ENCODE measurements at places on chromosomes 12 and 14.

GRCh38 chr14:21825149-21825743, 151.6 kb upstream of the OR4E1 start:
- H3K27ac ChIP-seq, result no peak overlapping the region
- H3K27me3 ChIP-seq, result peaks cover 54% of the 10 kb centered on the region
- no peaks in the 10 kb centered on the region for H3K4me1 ChIP-seq
- no peak overlapping the region for H3K4me3 ChIP-seq
- DNase-seq, result peak; percentile 20

DNA sequence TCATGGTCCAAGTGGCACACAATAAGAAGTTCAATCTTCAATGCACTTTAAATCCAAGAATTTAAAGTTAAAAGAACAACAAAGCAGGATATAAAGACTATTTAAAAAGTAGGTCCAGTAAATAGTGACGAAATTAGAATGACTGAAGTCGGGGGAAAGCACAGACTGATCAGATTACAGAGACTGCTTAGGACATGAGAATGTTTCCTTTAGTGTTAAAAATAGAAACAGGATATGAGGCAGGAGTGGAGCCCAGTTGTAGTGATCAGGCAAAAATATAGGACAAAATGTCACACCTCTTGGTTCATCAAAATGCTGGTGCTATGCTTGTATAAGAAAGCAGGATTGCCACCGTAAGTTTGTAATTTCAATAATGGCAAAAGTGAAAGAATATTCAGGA, 52.2 kb upstream of the CD163 start:
- no peak overlapping the region for H3K4me3 ChIP-seq
- peaks cover 8% of the 10 kb centered on the region for H3K4me1 ChIP-seq
- peaks cover 5% of the 10 kb centered on the region for H3K36me3 ChIP-seq
- DNase-seq, result peak; percentile 5
- peak overlapping the region; percentile 74 for H3K27ac ChIP-seq

DNA sequence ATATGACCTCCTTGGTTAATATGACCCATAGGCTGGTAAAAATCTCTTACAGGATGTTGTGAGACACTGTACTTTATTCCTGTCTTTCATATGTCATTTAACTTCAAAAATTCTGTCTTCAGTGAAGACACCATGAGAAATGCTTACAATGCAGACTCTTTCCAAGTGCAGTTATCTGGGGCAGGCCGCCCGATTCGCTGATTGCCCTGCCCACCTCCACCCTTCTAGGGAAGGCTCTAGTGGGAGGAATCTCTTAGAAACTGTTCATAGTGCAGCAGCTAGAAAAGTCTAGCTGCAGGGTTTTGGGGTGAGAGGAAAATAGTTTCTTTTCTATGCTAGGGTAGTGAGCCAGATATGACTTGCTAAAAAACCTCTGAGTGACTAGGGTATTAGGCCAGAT, 15.0 kb upstream of the CIPC start:
- no peak overlapping the region for H3K27ac ChIP-seq
- peaks cover 4% of the 10 kb centered on the region for H3K36me3 ChIP-seq
- H3K27me3 ChIP-seq, result no peaks in the 10 kb centered on the region
- DNase-seq, result no peak

DNA sequence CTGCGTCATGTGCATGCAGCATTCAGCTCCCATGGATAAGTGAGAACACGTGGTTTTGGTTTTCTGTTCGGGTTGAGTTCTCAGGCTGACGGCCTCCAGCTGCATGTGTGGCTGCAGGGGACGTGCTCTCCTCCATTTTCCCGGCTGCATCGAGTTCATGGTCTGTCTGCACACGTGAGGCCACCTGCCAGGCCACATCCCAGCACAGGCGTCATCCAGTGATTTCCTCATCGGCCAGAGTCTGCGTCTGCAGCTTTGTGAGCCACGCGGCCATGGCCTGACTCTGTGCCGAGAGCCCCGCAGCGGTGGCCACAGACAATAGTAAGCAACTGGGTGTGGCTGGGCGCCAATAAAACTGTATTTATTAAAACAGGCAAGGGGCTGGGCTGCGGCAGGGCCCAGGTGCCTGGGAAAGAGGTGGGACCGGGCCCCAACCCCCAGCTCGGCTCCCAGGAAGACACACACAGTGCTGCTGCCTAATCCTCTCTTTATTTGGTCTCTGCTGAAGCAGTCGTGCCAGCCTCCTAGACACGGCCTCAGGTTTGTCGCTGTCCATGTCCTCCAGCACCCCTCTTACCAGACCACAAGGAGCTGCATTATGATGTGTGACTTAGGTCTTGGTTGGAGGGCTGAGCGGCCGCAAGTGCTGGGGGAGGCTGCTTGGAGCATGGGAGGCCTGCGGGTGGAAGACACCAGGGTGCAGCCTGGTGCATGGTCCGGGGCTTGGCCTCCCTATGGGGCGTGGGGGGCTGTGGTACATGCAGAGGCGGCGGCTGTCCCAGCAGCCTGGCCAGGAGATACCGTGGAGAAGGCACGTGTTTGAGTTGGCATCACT, 52.0 kb downstream of the NOC4L start:
- no peak overlapping the region for H3K4me3 ChIP-seq
- H3K36me3 ChIP-seq, result peaks cover 1% of the 10 kb centered on the region
- no peaks in the 10 kb centered on the region for H3K4me1 ChIP-seq
- peaks cover 76% of the 10 kb centered on the region for H3K27me3 ChIP-seq

GRCh38 chr14:65937079-65937959, 524.8 kb downstream of the FUT8 start:
- H3K4me1 ChIP-seq, result no peaks in the 10 kb centered on the region
- H3K27ac ChIP-seq, result no peak overlapping the region
- H3K4me3 ChIP-seq, result no peak overlapping the region
- peaks cover 25% of the 10 kb centered on the region for H3K27me3 ChIP-seq

DNA sequence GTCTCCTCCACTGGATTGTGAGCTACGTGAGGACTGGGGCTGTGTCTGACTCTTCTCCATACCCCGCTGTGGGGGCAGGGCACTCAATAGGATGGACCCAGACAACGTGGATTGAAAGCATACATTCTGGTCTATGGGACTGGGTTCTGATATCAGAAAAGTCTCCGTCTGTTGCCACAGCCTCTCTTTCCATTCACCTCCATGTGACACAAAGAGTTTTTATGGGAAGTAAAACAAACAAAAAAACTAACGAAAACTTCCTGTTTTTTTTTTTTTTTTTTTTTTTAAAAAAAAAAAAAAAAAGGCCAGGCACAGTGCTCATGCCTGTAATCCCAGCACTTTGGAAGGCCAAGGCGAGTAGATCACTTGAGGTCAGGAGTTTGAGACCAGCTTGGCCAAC, 44.7 kb downstream of the SLC8A3 start:
- peaks cover 97% of the 10 kb centered on the region for H3K27me3 ChIP-seq
- no peaks in the 10 kb centered on the region for H3K36me3 ChIP-seq
- H3K27ac ChIP-seq, result no peak overlapping the region
- no peaks in the 10 kb centered on the region for H3K4me1 ChIP-seq
- no peak overlapping the region for H3K4me3 ChIP-seq
- no peak for DNase-seq

DNA sequence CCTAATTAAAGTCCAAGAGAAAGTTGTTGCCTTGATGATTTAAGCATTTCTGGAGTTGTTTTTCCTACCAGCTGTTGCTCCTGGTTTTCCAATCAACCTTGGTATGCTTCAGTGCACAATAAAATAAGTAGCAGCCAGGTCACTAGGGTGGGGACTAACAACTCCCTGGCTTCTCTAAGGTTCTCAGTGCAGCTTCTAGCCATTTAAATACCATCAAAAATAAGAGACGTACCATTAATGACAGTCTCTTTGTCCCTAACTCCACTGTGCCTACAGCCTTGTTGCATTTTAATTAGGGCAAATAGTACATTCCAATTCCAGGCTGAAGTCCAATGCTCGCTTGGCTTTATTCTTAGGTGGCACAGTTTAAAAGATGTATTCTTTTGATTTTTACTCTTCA, 11.8 kb downstream of the STON2 start:
- no peaks in the 10 kb centered on the region for H3K4me1 ChIP-seq
- no peak overlapping the region for H3K27ac ChIP-seq
- no peaks in the 10 kb centered on the region for H3K36me3 ChIP-seq
- no peak overlapping the region for H3K4me3 ChIP-seq

DNA sequence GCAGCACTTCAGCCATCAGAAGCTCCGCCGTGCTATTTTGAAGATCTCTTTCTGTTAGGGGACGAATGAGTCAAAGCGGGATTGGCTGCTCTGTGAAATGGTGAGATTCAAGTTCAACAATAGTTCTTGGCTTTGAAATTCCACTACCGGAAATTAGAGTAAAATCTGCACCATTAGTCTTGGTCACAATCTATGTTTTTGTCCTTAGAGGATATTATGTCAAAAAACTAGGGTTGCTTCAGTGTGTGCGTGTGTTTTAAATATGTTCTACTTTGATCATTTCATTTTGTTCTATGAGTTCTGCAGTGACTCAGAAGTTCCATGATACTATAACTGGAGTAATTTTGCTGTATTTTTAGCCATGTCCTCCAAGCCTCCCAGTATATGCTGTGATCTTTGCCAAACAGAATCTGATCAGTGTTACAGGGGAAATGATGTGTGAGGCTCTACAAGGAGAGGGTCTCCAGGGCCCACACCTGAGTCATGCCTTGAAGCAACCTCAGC, 22.6 kb downstream of the GPHB5 start:
- H3K27me3 ChIP-seq, result no peaks in the 10 kb centered on the region
- no peaks in the 10 kb centered on the region for H3K4me1 ChIP-seq
- H3K36me3 ChIP-seq, result no peaks in the 10 kb centered on the region
- H3K4me3 ChIP-seq, result no peak overlapping the region
- H3K27ac ChIP-seq, result no peak overlapping the region
- DNase-seq, result no peak

DNA sequence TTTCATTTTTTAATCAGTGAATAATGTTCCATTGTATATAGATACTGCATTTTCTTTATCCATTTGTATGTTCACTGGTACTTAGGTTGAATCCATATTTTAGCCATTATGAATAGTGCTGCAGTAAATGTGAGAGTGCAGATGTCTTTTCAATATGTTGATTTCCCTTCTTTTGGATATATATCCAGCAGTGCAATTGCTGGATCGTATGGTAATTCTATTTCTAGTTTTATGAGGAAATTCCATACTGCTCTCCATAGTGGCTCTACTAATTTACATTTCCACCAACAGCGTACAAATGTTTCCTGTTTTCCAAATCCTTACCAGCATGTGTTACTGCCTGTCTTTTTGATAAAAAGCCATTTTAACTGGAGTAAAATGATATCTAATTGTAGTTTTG, 288.5 kb upstream of the GARIN2 start:
- H3K4me1 ChIP-seq, result no peaks in the 10 kb centered on the region
- H3K4me3 ChIP-seq, result no peak overlapping the region
- H3K27ac ChIP-seq, result no peak overlapping the region
- H3K36me3 ChIP-seq, result no peaks in the 10 kb centered on the region
- no peaks in the 10 kb centered on the region for H3K27me3 ChIP-seq

GRCh38 chr12:85275374-85275773, 4.6 kb upstream of the ALX1 start:
- no peak overlapping the region for H3K4me3 ChIP-seq
- peaks cover 5% of the 10 kb centered on the region for H3K36me3 ChIP-seq
- H3K27ac ChIP-seq, result no peak overlapping the region
- no peaks in the 10 kb centered on the region for H3K27me3 ChIP-seq
- H3K4me1 ChIP-seq, result no peaks in the 10 kb centered on the region

DNA sequence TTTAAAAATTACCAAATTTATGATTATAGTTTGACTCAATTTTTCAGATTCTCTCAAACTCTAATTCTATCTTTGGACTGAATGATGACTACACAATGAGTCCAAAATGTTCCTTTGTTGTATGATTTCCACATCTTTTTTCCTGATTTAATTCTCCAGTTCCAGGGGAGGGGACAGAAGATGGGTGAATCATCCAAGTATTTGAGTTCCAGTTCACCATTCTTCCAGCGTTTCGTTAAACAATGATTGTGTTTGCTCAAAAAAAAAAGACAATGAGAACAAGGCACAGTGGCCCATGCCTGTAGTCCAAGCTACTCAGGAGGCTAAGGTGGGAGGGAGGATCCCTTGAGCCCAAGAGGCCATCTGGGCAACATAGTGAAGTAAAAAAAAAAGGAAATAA, 23.8 kb downstream of the BAZ1A start:
- H3K27ac ChIP-seq, result no peak overlapping the region
- peaks cover 7% of the 10 kb centered on the region for H3K36me3 ChIP-seq

- H3K4me1 ChIP-seq, result peaks cover 15% of the 10 kb centered on the region
- no peak overlapping the region for H3K4me3 ChIP-seq
- H3K27me3 ChIP-seq, result no peaks in the 10 kb centered on the region
- no peak overlapping the region for H3K27ac ChIP-seq
- H3K36me3 ChIP-seq, result peaks cover 26% of the 10 kb centered on the region
Measured at GRCh38 chr12:56546680-56547079, 25.1 kb downstream of the RBMS2 start.

DNA sequence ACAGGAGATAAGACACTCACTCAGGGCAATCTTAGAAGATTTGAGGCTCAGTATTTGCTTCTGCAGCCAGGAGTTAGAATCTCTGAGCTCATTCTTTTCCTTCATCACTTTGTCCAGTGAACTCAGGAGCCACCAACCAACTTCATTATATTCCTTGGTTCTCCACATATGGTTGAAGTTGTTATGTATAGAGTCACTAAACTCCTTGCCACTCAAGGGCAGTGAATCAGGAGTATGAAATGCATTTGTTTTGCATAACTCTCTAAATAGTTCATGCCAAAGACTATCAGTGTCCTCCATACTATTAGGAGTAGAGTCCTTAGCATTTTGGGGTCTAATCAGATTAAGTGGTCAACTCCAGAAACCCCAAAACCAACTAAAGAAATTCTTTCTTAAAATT, 150.6 kb downstream of the CCDC59 start:
- DNase-seq, result no peak
- no peak overlapping the region for H3K27ac ChIP-seq
- H3K4me1 ChIP-seq, result peaks cover 8% of the 10 kb centered on the region
- no peak overlapping the region for H3K4me3 ChIP-seq
- H3K27me3 ChIP-seq, result no peaks in the 10 kb centered on the region

DNA sequence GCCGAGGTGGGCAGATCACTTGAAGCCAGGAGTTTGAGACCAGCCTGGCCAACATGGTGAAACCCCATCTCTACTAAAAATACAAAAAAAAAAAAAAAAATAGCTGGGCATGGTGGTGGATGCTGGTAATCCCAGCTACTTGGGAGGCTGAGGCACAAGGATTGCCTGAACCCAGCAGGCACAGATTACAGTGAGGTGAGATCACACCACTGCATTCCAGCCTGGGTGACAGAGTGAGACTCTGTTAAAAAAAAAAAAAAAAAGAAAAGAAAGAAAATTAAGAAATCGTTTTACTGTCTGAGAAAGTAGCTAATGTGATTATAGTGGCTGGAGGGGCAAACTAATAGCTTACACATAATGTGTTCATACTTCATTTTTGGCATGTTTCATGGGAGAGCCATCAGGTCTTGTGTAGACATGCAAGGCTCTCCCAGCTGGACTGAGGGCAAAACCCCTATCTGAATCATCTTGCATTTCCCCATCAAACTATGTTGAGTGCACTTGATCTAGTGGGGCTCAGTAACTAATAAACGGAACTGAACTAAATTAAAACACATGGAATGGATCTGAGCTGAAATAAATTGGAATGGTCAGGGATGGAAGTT, 16.2 kb downstream of the KIF21A start:
- no peak overlapping the region for H3K4me3 ChIP-seq
- no peaks in the 10 kb centered on the region for H3K4me1 ChIP-seq
- no peaks in the 10 kb centered on the region for H3K27me3 ChIP-seq
- no peak for DNase-seq

Data from Calu3 (cell line).